ENCODE measurements at places on chromosomes 7 and 10.

GRCh38 chr7:30048582-30048981 lies 20.4 kb downstream of the PLEKHA8 start:
- no peak for DNase-seq

- no peak for DNase-seq
Measured at GRCh38 chr7:134879815-134880475, 100.5 kb downstream of the CALD1 start.

GRCh38 chr7:151226560-151226874 lies 488 bp downstream of the ABCF2 start:
- DNase-seq, result no peak

DNA sequence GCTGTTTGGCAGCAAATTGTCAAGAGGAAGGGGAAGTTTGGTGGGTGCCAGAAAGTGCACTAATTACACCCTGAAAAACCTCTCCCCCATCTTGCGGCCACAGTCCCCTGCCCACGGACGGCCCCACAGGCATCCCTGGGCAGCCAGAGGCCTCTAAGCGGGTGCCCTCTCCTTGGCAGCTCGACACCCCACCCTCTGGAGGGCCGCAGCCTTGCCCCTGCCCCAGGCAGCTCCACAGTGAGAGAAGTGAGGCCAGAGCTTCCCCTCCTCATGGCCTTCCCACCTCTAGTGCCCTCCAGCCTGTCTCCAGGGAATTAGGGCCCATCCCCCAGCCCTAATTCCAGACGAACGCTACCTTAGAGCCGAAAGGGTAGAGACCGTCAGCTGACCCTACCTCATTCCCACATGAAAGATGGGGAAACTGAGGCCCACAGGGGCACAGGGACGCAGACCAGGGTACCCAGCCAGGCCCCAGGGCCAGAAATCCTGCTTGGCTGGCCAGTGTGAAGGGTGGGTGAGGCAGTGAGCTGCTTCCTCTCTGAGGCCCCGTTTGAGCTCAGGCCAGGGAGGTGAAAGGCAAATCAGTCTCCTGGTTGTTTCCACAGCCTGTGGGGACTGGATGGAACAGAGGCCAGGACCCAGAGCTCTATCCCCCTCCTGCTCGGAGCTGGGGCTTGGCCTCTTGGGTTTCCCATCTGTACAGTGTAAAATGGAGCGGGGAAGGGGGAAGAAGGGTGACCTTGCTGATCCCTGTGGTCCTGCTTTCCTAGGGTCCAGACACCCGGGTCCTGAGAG lies 10.0 kb downstream of the ZCCHC24 start:
- no peak for DNase-seq

- no peak for DNase-seq
Measured at GRCh38 chr7:143316492-143316891, 581 bp downstream of the CLCN1 start.

- no peak for DNase-seq
Measured at GRCh38 chr10:35041502-35041879, 48.6 kb downstream of the CUL2 start.

- no peak for DNase-seq
Measured at GRCh38 chr7:128739990-128740682, 977 bp downstream of the CALU start.

GRCh38 chr10:69049566-69049961 lies 38.3 kb upstream of the SRGN start:
- no peak for DNase-seq

DNA sequence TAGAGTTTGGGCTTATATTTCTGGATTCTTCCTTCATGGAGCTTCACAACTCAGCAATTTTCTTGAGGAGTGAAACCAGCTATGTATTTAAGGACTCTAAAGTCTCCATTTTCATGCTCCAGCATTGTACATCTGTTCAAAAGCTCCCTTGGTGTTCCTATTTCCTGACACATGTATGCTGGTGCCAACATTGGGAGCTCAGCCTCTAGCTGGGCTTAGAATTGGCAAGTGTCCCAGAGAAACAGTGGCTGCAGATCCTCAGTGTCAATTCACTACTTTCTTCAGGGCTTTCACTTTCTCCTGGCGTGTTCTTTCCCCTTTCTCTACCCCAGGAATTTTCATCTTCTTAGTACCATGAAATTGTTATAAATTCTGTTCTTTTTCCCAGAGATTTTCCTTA lies 103.1 kb downstream of the ZNF467 start:
- DNase-seq, result no peak

GRCh38 chr7:97224316-97224715 lies 106.8 kb downstream of the SDHAF3 start:
- no peak for DNase-seq
